ENCODE measurements at places on chromosomes 2 and 18.

GRCh38 chr2:230660294-230661060, 52.2 kb upstream of the CAB39 start:
- peak; percentile 72 for DNase-seq

DNA sequence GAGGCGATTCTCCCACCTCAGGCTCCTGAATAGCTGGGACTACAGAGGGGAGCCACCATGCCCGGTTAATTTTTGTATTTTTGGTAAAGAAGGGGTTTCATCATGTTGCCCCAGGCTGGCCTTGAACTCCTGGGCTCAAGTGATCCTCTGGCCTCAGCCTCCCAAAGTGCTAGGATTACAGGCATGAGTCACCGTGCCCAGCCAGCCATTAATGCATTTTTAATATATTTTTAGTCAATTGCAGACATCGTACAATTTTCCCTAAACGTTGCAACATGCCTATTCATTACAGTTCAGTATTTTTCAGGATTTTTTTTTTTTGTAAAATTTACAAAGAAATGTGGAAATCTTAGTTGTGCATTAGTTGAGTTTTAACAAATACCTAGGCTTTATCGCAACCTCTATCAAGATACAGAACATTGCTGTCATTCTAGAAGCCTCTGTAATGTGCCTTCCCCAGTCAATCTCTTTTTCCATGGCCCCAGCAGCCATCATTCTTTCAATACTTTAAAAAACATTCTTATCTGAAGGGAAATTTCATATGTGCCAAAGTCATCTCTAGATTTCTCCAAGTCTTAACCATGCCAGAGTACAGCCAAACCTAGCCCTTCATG, 14.7 kb downstream of the NABP1 start:
- no peak for DNase-seq

- no peak for DNase-seq
Observed at GRCh38 chr2:96952016-96952750, 34.2 kb downstream of the FAM178B start.

DNA sequence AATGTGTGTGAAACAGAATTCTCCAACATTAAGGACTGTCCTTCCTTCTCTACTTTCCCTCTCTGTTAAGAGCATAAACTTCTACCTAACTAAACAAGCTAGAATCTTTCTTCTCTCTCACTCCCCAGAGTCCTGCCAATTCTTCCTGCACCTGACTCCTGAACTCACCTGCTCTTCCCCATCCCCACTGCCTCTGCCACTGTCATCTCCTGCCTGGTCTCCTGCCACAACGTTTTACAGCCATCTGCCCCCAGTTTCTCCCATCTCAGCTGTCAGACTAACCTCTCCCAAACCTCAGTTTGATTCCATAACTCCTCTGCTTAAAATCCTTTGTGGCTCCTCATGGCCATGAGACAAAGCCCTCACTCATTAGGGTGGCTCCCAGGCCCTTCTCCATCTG, 288.3 kb upstream of the FBXO11 start:
- no peak for DNase-seq

DNA sequence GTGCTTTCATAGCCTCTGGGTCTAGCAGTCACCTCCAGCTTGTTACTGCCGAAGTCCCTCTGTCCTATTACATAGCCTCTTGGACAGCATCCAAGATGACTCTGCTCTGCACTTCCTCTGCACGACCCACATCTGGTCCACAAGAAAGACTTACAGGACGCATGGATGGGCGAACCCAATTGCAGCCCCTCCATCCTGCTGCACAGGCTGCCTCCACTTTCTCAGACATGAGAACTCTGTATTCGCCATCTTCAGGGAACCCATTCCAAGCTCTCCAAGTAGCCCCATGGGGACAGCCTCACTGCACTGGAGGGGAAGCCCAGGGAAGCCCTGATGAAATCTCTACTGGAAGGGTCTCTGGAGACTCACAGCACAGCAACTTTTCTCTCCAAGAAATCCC, 172.1 kb downstream of the GFPT1 start:
- no peak for DNase-seq

DNA sequence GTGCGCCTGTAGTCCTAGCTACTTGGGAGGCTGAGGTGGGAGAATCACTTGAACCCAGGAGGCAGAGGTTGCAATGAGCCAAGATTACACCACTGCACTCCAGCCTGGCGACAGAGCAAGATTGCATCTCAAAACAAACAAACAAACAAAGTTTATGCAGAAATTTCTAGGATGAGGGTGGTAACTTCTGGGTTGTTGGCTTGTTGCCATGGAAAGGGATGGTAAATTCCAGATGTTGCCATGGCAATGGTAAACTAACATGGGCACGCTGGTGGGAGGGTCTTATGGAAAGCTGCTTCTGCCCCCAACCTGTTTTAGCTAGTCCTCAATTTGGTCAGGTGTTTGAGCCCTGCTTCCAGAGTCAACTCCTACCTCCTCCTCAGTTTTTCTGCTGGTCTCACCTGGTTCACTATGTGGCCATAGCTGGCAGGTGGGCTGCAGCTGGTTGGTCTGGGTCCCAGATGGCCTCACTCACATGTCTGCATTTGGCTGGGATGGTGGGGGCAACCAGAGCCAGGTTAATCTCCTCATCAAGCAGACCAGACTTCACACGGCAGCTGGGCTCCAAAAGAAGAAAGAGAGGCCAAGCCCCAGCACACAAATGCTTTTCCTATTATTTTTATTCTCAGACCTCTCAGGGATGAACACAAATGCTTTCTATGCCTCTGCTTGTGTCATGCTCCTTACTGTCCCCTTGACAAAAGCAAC, 26.6 kb upstream of the TEX44 start:
- DNase-seq: no peak

GRCh38 chr18:755506-755905, 43.1 kb upstream of the ENOSF1 start:
- no peak for DNase-seq

- no peak for DNase-seq
Observed at GRCh38 chr2:190379249-190379964, 28.7 kb upstream of the MFSD6 start.

- DNase-seq: no peak
Observed at GRCh38 chr2:165815299-165816141, 21.5 kb upstream of the GALNT3 start.

- DNase-seq: no peak
Observed at GRCh38 chr18:48889115-48889941, 61.4 kb downstream of the SMAD7 start.

DNA sequence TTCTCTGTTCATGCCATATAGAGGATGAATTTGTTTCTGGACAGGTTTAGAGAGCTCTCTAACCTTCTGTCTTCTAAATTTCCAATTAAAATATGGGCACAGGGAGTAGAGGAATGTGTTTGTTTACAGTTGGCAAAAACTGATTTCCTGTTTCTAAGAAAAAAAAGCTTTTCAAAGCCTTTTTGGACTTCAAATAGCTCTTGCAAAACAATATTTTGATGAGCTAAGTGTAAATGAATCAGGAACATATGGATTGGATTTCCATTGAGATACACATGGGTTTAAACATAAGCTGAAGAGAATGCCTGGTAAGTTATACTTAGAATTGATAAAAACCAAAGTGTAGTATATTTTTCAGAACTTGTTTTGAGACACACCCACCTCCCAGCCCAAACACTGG, 677.5 kb downstream of the NYAP2 start:
- DNase-seq: no peak

- peak; percentile 19 for DNase-seq
Observed at GRCh38 chr2:218028562-218029348, 26.0 kb upstream of the TNS1 start.

- no peak for DNase-seq
Observed at GRCh38 chr18:35073186-35074105, 32.2 kb downstream of the MAPRE2 start.

DNA sequence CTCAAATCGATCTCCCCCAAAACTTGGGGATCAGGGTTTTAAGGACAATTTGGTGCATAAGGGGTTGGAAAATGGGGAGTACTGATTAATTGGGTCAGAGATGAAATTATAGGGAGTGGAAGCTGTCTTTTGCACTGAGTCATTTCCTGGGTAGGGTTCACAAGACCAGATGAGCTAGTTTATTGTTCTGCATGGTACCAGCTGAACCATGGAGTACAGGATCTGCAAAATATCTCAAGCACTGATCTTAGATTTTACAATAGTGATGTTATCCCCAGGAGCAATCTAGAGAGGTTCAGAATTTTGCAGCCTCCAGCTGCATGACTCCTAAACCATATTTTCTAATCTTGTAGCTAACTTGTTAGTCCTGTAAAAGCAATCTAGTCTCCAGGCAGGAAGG, 73.1 kb downstream of the CPO start:
- DNase-seq: no peak

DNA sequence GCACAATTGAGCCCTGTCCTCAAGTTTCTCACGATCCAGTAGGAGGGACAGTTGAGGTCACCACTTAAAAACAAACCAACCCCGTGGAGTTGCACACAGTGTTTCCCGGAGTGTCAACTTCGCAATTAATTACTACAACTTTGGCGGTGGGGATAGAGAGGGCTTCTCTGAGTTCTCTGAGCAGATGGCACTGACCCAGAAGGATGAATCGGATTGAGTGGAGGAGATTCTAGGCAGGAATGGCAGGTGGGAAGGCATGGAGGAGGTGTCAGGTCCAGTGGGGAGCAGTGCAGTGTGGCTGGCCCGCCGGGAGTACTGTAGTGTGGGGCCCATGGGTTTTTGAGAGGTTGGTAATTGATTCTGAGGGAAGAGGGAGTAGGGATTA, 12.0 kb downstream of the SIX3 start:
- no peak for DNase-seq

GRCh38 chr18:73980289-73980979, 167.2 kb downstream of the FBXO15 start:
- DNase-seq: no peak

GRCh38 chr2:152363936-152364335, 29.0 kb downstream of the FMNL2 start:
- DNase-seq: no peak

DNA sequence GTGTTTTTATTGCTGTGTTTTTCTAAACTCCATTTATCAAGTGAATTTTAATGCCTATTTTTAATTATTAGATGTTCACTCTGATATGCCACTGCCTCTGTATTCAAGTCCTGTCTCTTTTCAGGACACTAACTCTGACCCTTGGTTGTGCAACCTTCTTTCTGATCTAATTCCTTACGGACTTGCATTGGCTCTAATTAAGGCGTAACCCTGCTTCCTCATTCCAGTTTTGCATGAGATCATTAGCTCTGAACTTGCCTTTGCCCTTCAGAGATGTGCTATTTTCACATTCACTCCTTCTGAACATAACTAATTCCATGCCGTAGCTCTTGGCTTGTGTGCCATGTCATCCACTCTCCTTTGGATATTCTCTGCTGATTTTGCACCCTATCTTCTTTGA, 162.5 kb upstream of the TMEFF2 start:
- DNase-seq: no peak

GRCh38 chr2:161613161-161613560, 11.1 kb upstream of the SLC4A10 start:
- no peak for DNase-seq

DNA sequence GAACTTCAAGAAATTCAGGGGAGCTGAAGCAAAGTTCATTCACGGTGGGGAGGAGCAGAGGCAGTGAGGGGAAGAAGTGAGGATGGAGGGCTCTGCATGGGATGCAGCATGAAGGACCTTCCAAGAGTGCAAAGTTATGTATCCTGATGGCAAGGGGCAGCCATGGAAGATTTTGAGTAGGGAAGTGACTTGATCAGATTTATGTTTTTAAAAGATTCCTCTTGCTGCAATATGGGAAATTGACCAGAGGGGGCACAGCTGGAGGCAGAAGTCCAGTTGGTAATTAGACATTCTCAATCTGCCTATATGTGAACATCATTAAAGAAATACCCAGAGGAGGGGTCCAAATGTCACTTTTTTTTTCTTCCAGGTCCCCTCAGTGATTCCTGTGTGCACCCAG, 21.5 kb upstream of the ANXA4 start:
- DNase-seq: no peak
